ENCODE measurements at places on chromosomes 1 and 21. TPM values are rescaled to one million over a fixed set of nuclear protein-coding genes. Genes with fewer than 3 reads are reported as not detected.

DNA sequence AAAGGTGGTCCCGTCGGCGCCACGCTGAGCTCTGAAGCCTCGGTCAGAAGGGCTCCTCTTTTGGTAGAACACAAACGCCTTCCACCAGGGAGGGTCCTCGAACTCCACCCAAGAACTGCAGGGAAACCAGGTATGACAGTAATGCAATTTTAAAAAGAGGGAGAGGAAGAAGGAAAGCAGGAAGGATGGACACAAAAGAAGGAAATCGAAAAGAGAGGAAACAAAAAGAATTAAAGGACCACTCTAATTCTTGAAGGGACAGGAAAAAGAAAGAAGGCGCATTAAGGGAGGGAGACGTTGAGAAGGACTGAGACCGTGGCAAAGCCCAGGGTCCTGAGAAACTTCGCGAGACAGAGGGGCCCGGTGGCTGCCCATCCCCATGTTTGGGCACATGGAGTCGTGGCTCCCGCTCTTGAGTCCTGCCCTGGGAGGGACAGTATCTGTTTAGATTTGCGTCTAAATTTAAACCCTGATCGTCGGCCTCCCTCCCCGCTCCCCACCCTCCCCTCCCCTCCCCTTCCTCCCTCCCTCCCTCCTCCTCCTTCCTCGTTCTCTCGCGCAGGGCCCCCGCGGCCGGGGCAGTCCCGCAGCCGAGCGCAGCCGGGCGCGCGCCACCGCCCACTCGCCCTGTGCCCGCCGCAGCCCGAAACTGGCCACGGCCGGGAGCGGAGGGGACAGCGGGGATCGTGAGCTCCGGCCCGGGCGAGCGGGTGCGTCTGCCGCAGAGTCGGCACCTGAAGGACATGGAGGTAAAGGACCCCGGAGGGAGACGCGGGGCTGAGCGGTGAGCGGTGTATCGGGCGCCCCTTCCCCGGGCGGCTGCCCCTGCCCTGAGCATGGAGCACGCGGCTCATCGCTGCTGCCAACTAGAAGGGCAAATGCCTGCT lies at the start of gene RCSD1:
Gene RCSD1, plus strand, starts transcription at position 552 of the 887 bp plus-strand sequence. Its CDS starts 192 bp downstream, at position 744.
- no peak for DNase-seq

GRCh38 chr21:34182436-34182835 lies 109.1 kb downstream of the MRPS6 start:
- no peak for DNase-seq

PODN gene
- total RNA-seq, result 32.8 TPM

DNA sequence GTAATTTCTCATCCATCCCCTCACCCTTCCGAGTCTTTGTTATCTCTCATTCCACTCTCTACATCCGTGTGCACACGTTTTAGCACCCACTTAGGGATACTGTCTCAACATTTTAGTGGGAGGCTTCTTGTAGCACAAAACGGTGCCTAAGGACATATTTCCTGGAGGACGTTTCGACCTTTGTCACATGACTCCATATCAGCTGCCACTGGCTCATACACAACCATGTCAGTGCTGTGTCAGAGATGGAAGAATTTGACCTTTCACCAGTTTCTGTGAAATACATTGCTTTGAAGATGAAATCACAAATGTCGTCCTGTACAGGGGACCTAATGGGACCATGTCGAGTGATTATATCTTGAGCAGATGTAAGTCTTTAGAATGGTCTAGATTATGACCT lies 15.6 kb downstream of the B3GALT5 start:
- DNase-seq, result no peak

DNA sequence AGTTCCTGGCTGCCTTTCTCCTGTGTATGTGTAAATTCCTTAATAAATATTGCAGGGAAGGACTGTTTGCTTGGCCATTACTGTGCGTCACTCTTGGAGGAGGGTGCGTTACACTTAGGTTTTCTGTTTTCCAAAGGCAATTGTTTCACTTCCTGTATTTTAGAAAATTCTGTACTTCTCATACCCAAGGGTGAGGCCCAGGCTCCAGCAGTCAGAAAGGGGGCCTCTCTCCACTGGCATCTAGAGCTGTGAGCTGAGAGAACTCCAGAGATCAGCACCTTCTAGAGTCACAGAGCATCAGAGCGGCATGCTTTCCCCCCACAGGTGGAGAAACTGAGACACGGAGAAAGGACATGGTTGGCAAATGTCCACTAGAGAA lies 27.0 kb upstream of the ZFP69B start:
- no peak for DNase-seq

GRCh38 chr1:194846488-194846887 lies 1660.1 kb upstream of the B3GALT2 start:
- no peak for DNase-seq

MROH9 gene
- total RNA-seq, result not detected

TMPRSS2 gene
- 13.7 TPM for total RNA-seq

KIF2C gene
- 5.0 TPM for total RNA-seq

DNA sequence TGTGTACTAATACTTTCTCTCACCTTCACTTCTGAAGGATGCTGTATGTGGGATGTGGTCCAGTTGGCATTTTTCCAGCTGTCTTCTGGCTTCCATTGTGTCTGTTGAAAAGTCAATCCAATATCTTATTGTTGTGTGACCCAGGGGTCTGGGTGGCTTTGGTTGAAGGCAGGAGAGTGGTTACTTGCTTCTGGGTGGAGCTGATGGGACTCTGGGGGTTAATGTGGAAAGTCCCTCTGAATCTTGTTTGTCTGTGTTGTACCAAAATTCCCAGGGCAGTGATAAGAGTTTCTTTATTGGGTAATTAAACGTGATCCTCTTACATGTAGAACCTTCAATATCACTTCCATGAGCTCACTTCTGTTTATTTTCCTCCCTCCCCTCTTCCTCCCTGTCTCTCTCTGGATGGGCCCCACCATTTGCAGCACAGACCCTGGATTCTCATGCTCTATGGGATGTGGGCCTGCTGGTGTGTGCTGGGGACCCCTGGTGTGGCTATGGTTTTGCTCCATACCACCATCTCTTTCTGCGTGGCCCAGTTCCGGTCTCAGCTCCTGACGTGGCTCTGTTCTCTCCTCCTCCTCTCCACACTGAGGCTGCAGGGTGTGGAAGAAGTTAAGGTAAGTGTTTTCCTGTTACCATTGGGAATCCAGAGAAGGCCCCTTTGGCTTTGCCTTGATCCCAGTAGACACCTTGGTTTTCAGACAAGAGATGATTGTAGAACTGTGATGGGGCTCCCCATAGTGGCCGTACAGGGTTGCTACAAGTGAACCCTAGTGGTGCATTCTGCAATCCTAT lies 71.5 kb downstream of the HHAT start:
- no peak for DNase-seq

Data from suprapubic skin (tissue), 4 donors.